ENCODE measurements at places on chromosomes 1 and 21. TPM values are rescaled to one million over a fixed set of nuclear protein-coding genes. Genes with fewer than 3 reads are reported as not detected.

GRCh38 chr1:236608930-236609726, 4.8 kb upstream of the HEATR1 start:
- DNase-seq, result peak; percentile 70

OR2L5 gene
- total RNA-seq, result not detected

ASTN1 gene
- total RNA-seq, result 0.16 TPM

- DNase-seq, result peak; percentile 24
Observed at GRCh38 chr1:84912726-84913554, 19.9 kb upstream of the LPAR3 start.

GRCh38 chr1:33142483-33143064, 39.3 kb downstream of the TRIM62 start:
- peak; percentile 47 for DNase-seq

- peak; percentile 66 for DNase-seq
Observed at GRCh38 chr21:25350056-25350455, 257.2 kb downstream of the MRPL39 start.

DNA sequence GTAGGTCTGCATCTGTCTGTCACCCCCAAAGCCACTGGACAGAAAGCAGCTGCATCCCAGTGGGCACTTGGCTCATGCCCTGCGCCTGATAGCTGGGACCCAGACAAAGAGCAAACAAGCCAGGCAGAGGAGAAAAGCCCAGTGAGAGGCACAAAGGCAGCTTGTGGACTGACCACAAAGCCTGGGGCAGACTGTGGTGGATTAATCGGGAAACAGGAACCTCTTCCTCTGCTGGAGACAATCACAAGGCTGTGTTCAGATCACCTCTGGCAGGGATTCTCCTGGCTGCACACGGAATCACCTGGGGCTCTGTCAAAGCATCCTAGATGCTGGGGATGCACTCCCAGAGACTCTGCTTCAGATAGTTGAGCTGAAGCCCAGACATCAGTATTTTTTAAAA, 15.2 kb upstream of the GJB5 start:
- DNase-seq, result no peak

PRPF38B gene
- total RNA-seq, result 20.0 TPM

GRCh38 chr1:58748666-58749065, 35.2 kb downstream of the JUN start:
- DNase-seq, result no peak

PIGR gene
- total RNA-seq, result not detected

DNA sequence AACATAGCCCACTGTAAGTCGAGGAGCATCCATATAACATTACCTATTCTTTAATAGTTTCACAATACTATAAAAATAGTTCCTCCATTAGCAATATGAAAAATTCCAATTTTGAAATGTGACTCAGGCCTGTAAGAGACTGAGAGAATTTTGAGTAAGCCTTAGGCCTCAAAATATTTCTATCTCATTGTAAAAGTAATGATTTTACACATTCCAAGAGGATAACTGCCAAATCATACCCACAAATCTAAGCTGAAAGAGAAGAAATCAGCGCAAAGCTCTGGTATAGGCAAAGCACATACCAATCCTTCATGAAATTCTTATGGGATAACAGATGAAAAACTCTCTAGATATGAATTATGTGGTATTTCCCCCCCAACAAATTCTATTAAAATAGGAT, 144.1 kb downstream of the CDC42BPA start:
- DNase-seq, result peak; percentile 51

RNU1-1 gene
- total RNA-seq, result 2,882 TPM

DNA sequence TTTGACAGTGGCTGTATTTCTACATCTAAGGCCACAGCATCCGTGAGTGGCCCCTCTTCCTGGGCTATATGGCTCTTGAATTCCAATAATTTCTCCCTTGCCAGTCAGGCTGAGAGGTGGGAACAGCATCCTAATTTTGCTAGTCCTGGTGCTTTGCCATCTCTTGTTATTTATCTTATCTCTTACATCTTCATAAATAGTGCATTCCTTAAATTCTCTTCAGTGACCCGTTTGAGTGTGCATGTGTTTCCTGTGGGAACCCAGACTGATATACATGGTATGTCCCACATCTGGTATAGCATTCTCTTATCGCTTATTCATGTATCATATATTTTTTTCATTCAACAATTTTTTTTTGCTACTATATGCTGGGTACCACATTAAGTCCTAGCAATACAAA, 9.9 kb downstream of the S100A11 start:
- peak; percentile 68 for DNase-seq

- DNase-seq, result no peak
Observed at GRCh38 chr21:36508948-36509347, 29.0 kb upstream of the CLDN14 start.

GRCh38 chr1:147172168-147173016, at the start of gene PRKAB2:
PRKAB2 (minus strand) TSS chr1:147172470; CDS start chr1:147172144, 326 bp downstream.
- DNase-seq, result peak; percentile 97

DNA sequence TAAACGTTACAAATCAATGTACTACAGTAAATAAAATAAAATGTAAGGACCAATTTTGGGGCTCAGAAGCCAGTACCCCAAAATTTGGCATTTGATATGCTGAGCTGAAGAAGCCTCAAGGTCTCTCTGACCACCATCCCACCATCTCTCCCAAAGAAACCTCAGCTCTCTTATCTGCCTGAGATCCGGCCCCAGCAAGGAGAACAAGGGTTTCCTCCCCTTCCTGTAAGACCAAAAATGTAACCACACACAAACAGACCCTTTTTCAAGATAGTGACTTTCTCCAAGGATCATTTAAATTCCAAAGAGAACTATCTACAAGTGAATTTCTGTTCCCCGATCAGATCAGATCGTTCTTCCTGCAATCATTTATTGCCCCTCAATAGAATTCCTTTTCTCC, 68.1 kb upstream of the SLC45A1 start:
- no peak for DNase-seq

DNA sequence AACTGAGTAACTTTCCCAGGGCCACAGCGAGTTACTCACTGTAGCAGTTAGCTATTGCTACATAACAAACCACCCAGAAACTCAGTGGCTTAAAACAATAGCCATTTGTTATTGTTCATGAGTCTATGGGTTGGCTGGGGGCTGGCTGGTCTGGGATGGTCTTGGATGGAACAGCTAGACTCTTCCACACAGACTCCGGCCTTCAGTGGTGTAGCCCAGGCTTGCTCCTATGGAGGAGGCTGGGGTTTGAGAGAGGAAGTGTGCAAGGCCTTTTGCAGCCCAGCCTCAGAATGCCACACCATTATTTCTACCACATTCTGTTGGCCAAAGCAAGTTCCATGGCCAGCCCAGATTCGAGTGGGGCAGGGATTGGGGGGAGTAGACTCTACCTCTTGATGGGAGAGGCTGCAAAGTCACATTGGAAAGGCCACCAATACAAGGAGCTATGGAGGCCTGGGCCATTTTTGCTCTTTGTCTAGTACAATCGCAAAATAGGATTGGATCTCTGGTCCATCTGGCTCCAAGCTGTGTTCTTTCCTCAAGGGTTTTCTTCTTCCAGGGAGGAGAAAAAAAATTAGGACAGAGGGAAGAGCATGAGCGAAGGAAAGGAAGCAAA, 37.5 kb upstream of the TTC22 start:
- DNase-seq, result no peak

ANKRD34A gene
- total RNA-seq, result 0.99 TPM

DNA sequence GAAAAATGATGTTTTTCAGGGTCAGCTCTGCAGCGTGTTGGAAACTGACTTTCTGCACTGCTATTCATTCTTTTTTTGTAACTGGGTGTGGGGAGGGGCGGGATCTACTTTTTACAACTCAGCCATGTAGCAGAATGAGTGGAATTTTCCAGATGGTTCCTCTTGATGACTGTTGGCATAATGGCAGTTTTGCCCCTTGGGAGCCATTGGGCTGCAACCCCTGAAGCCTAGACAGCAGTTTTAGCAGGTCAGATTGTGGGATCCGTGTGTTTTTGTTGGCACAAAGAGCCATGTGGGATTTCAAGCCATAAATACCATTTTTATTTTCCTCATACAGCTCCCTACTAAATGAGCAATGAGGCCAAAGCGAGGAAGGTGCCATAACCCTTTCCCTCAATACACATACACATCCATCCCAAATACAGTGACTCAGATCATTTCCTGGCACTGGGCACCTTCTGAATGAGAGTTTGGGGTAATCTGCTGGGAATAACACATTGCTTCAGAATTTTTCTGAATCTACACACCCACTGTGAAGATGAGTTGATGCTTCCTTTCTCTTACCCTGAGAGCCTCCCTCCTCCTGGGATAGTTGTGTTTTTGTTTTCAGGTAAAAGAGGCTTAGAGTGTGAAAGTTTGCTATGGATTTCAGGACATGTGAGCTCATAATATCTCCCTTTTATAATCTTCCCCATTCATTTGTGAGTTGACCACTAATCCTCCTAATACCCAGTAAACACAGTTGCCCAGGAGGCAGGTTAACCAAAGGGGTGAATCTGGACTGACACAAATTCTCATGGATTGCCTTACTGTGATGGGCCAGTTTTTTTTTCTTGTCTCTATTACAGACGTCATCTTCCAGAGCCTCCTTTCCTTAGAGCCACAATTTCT, 13.1 kb downstream of the S100A10 start:
- DNase-seq, result peak; percentile 97

HMCN1 gene
- total RNA-seq, result 106 TPM

DNA sequence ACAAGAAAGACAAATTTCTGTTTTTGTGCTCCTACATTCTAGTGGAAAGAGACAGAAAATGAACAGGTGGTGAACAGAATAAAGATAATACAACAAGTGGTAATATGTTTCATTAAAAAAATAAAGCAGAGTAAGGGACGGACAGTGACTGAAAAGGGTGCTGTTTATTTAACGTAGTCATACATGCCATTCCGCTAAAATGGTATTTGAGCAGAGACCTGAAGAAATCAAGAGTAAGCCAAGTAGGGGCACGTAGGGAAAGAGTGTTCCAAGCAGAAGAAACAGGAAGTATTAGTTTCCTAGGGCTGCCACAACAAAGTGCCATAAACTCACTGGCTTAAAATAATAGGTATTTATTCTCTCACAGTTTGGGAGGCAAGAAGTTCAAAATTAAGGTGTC, 65.6 kb upstream of the KCTD3 start:
- no peak for DNase-seq

DNA sequence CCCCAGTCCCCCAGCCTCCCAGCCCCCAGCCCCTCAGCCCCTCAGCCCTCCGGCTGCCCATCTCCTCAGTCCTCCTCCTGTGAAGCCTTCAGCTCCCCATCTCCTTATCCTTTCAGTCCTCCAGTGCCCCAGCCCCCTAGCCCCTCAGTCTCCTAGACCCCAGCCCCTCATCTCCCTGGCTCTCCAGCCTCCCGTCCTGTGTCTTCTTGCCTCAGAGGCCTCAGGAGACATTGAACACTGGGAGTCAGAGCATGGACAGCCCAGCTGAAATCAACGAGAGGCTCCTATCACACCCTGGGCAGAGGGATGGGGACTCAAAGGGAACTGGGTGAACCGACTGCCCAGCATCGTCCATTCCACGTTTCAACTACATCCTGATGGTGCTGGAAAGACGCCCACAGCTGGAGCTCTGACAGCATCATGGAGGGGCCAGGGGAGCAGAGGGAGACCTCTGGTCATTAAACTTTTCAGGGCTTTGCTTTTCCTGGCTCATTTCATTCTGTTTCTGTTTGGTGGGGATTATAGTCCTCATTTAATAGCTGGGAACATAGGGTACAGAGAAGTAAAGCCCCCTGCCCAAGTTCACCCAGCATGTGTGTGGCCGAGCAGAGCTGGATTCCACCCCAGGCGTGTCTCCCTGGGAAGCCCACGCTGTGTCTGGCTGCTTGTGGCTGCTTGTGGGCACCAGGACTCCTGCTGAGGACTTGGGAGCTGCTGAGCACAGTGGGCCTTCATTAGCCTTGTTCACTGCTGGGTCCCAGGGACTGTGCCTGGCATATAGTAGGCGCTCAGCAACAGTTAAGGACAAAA, 396.7 kb downstream of the PTPRU start:
- DNase-seq, result no peak

- no peak for DNase-seq
Observed at GRCh38 chr1:223659711-223660110, 5.8 kb downstream of the CAPN8 start.

SAMD13 gene
- total RNA-seq, result 1.4 TPM

DNA sequence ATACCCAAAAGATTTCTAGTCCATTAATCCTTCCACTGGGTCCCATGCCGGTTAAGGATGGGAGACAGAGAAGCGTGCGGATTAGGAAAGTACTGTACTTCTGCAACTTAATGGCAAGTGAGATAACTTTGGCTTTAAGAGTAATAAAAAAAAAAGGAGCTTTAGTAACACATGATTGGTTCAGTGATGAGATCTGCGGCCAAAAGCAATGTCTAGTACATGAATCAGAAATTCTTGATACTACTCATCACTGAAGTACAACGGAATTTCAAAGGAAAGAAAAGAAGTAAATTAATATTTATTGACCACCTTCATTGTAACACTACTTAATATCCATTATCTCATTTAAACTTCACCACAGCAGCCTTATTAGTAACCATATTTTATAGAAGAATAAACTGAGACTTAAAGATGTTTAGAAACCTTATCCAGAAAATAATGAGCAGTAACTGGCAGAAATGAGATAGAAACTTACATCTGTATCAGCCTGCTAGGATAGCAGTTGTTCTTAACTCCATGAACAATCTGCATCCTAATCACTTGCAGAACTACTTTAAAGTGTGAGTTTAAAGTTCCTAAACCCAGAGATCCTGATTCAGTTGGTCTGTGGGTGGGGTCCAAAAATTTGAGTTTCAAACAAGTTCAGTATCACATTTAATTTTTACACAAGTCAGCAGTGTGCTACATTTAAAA, 14.1 kb upstream of the NUF2 start:
- DNase-seq, result peak; percentile 81

GRCh38 chr1:17627239-17628052, 87.9 kb downstream of the ARHGEF10L start:
- DNase-seq, result no peak

GRCh38 chr1:31663622-31664452, 19.2 kb upstream of the PEF1 start:
- DNase-seq, result peak; percentile 52

UBE2U gene
- not detected for total RNA-seq

KCNN3 gene
- total RNA-seq, result 0.09 TPM

DNA sequence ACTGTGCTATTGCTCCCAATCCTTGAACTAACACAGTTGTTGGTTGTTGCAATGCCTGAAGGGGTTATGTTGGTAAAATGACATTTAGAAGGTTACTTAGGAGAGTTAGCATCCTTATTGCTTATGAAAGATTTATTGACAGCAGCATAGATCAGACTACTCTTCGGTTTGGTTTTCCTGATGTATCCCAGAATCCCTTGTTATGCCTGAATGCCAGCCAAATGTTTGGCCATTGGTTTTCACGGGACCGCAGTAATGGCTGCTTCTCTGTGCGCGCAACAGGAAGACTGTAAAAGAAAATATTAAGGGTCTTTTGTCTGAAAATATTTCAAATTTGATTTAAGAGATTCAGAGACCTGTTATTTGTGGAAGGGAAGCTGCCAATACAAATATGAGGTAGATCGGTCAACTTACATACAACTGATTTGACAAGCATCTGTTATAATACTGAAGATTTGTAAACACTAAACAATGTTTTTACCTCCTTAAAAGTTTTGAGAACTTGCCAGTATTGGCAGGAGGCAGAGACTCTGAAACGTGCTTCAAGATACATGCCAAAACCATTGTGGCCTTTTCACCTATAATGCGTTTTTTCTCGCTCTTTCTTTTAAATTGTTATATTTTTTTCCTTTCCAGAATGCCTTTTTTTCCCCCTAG, 8.3 kb downstream of the NFIA start:
- DNase-seq, result no peak
